Mucosa of descending colon (tissue), 3 donors: ENCODE measurements at places on chromosomes 13 and 19. TPM values are rescaled to one million over a fixed set of nuclear protein-coding genes. Genes with fewer than 3 reads are reported as not detected.

MAP3K10 gene
- total RNA-seq = 11.0 TPM

TTC9B gene
- total RNA-seq = not detected

GIPC3 gene
- total RNA-seq = 0.34 TPM

- no peak for DNase-seq
Measured at GRCh38 chr13:99624936-99625540, 123.8 kb downstream of the TM9SF2 start.

DNA sequence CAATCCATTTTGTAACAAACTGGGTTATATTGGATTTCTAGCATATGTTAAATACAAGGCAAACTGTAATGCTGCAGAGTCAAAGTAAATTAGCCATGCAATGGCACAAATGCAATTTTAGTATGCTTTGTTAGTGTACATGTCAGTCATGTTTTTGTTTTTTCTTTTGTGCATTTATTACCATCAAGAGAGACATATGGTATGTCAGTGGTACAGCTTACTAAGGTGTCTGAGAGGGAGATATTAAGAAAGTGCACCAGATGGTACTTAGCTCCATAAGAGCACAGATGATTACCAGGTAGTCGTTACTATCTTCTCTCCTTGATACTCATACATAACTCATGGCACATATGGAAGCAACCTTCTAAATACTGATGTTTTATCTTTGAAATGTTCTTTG lies 550.3 kb downstream of the GPC5 start:
- DNase-seq = no peak

INAFM1 gene
- 28.9 TPM for total RNA-seq

DNA sequence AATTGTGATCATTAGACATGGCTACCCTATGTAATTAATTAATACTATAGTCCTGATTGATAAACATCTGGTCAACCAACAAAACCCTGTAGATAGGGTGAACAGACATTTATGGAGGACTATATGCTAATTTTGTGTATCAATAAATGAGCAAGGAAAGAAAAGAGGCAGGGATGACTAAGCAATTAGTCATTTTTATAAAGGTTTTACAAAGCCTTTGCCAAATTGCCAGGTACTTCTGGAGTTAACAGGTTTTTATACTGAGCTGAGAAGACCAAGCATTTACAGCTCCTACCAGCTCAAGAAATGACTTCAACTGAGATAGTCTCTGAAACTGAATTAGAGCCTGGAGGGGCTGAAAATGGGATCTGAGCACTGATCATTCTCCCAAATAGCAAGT lies 186.8 kb upstream of the PRR20A start:
- no peak for DNase-seq

- DNase-seq = no peak
Measured at GRCh38 chr19:15235781-15236180, 3.5 kb upstream of the EPHX3 start.

- no peak for DNase-seq
Measured at GRCh38 chr13:68345963-68346531, 1115.9 kb upstream of the PCDH9 start.

CYP2B6 gene
- total RNA-seq = 6.0 TPM

- DNase-seq = peak; percentile 93
Measured at GRCh38 chr19:2266183-2266993, 10.2 kb upstream of the JSRP1 start.

DNA sequence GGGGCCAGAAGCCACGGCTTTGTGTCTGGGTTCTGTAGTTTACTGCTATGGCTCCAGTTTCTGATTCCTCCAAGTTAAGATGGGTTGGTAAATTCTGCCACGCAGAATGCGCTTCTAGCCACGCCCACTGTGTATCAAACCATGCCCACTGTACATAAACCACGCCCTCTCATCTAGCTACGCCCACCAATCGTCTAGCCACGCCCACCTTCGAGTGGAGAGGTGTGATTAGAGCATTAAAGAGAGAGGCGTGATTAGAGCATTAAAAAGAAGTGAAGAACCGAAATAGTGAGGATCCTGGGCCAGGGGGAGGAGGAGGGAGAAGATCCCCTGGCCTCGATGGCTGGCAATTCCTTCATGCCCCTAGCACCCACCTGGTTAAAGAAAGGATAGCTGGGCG lies 43.7 kb upstream of the ADGRE5 start:
- peak; percentile 66 for DNase-seq

RPS19 gene
- 1,696 TPM for total RNA-seq

GRCh38 chr13:80244574-80244973 lies 96.4 kb downstream of the SPRY2 start:
- no peak for DNase-seq

SYT3 gene
- total RNA-seq = not detected

GRCh38 chr13:21033212-21033840 lies 28.1 kb downstream of the LATS2 start:
- no peak for DNase-seq

FLT3 gene
- total RNA-seq = 0.41 TPM

GRCh38 chr13:23799945-23800344 lies 89.3 kb downstream of the MIPEP start:
- DNase-seq = no peak

DCT gene
- total RNA-seq = 0.10 TPM

LYL1 gene
- 4.7 TPM for total RNA-seq

KLC3 gene
- not detected for total RNA-seq

- DNase-seq = peak; percentile 37
Measured at GRCh38 chr13:48319531-48320398, 16.2 kb downstream of the RB1 start.

DNA sequence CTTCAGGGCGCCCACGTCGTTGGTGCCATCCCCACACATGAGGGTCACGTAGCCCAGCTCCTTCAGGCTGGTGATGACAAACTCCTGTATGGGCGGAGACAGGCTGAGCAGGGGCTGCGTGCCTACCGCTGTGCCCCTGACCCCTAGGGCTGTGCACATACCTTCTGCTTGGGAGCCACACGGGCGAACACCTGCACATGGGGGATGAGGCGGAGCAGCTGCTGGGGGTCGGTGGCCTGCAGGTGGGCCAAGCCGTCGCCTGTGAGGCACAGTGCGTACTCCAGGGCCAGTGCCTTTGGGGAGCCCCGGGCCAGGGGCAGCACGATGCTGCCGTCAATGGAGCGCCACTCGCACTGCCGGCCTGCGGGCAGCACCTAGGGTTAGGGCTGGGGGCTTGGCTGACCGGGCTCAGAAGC lies 6.1 kb upstream of the GMIP start:
- no peak for DNase-seq

FUT2 gene
- total RNA-seq = 137 TPM

PTGIR gene
- 2.1 TPM for total RNA-seq

GRCh38 chr13:92097337-92097903 lies 699.0 kb downstream of the GPC5 start:
- no peak for DNase-seq

NAT14 gene
- 21.7 TPM for total RNA-seq

ONECUT3 gene
- total RNA-seq = not detected

GRCh38 chr19:34067861-34068271 lies 104.4 kb upstream of the LSM14A start:
- DNase-seq = no peak

DNA sequence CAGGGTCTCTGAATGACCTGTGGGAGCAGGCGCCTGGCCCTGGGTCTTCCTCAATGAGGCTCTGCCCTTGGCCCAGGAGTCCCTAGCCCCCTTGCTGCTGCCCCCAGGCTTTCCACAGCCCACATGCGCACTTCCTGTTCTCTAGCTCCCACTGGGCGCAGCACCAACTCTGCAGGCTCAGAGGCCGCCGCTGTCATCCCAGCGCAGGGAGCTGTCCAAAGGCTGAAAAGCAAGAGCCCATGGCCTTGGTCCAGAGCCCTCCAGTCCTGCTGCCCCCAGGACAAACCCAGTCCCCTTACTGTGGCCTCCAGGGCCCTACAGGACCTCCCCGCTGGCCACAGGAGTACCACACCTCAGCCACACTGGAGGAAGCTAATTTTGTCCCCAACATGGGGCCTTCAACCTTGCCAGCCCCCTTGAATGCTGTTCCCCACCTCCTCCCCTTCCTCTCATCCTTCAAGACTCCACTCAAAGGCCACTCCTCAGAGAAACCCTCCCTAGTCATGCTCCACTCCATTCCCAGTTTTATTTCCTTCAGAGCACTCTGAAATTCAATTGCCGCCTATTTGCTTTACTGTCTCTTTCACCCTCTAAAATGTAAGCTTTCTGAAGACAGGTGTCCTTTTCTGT lies 8.0 kb upstream of the POU2F2 start:
- no peak for DNase-seq

SLC7A10 gene
- total RNA-seq = not detected

DNA sequence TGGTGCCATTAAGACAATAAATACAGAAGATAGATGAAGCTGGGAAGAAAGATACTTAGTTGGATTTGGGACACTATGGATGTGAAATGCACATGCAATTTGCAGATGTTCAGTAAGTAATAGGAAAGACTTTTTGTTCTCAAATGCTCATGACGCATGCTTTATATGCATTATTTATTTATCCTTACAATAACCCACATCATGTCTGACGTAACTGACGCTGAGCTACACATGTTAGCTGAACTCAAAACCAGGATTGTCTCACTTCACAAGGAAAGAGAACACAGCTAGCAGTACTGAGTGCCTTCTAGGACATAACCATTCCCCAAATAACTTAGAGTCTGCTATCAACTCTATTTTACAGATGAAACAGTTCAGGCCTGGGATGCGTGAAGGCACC lies 463.4 kb downstream of the FGF9 start:
- DNase-seq = no peak

GRCh38 chr13:62040078-62040477 lies 624.4 kb upstream of the PCDH20 start:
- no peak for DNase-seq

FFAR1 gene
- total RNA-seq = not detected

GRCh38 chr13:97295283-97296182 lies 73.4 kb downstream of the MBNL2 start:
- no peak for DNase-seq

DNA sequence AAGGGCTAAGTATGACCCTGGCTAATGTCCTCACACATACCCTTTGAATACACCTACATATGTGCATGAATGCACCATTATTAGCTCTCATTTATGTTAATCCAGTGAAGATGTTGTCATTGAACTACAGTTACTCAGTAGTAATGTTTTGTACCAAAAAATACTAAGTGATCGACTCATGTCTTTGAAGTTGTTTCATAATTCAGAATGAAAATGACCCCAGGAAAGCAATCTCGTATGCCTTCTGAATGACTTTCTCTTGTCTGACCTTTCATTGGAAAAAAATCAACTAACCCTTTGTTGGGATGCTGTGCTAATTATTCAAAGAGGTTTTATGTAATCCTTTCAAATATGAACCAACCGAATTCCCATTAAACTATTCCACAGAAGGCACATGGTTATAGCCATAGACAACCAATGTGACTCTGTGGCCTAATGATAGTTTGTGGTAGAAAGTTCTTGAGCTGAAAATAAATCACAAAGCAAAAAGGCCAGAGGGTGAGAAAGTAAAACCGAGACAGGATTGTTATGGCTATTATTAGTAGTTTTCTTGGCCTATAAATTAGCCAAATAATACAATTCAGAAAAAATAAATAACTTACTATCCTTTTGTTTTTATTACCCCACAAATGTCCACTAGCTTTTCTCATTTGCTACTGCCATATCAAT lies 86.8 kb upstream of the STARD13 start:
- DNase-seq = no peak

C19orf38 gene
- total RNA-seq = 0.73 TPM

OLFM4 gene
- total RNA-seq = 4,328 TPM

PODNL1 gene
- 2.9 TPM for total RNA-seq

DNA sequence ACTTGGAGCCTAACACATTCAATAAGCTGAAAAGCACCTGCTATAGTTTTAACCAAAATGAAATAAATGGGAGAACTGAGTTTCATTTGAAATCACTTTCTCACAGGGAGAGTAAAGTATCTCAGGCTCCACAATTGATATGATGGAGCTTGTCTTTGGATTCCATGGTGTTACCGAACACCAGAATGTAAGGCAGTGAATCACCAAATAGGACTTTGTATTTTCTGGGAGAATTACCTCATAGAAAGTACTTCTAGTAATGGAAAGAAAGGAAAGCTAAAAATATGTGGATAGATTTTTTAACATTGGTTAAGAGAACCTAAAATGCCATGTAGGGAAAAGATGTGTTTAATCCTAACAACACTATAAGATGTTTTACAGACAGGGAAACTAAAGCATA lies 123.6 kb downstream of the NALCN start:
- no peak for DNase-seq

DNA sequence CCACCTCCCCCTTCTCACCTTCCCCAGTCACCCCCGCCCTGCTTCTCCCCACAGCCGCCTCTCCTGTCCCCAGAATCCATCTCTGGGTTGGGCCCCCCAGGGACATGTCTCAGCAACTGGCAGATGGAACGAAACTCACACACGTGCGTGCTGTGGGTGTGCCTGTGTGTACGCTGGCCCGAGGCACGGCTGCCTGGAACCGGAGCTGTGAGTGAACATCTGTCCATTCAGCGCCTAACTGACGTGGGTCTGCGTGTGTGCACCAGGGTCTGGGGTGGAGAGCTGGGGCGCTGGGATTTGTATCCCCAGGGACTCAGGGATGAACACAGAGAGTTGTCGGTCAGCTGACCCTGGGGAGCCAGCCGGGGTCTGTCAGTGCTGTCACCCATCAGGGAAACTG lies 752 bp upstream of the HAS1 start:
- DNase-seq = no peak

GRCh38 chr13:109748677-109749076 lies 37.7 kb downstream of the IRS2 start:
- DNase-seq = no peak

GRCh38 chr19:6211632-6212402 lies 68.0 kb downstream of the MLLT1 start:
- DNase-seq = peak; percentile 17

GRCh38 chr13:32889986-32890565 lies 126.1 kb upstream of the KL start:
- no peak for DNase-seq

GRCh38 chr19:33071887-33072286 lies 7.2 kb upstream of the RHPN2 start:
- DNase-seq = no peak

DNA sequence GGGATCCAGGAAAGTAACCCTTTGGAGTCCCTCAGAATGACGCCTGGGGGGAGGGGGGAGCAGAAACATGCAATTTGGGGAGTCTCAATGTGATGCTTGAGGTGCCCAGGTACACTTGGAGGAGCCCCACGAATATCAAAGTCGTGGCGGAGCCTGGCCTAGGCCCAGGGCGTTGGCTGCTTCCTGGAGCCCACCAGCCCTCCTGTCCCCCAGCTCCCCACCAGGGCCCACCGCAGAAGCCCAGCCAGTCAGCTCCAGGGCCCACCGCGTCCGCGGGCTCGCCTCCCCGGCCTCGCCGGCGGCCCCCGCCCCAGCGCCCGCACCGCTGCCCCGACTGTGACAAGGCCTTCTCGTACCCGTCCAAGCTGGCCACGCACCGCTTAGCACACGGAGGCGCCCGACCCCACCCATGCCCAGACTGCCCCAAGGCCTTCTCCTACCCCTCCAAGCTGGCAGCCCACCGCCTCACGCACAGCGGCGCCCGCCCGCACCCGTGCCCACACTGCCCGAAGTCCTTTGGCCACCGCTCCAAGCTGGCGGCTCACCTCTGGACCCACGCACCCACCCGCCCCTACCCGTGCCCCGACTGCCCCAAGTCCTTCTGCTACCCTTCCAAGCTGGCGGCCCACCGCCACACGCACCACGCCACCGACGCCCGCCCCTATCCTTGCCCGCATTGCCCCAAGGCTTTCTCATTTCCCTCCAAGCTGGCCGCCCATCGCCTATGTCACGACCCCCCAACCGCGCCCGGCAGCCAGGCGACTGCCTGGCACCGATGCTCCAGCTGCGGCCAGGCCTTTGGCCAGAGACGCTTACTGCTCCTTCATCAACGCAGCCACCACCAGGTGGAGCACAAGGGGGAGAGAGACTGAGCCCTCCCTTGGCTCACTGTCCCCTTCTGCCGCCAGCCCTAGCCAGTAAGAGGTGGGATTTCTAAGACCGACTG lies 2.1 kb downstream of the ZNF575 start:
- peak; percentile 70 for DNase-seq
